ENCODE measurements at places on chromosomes 5 and 9.

DNA sequence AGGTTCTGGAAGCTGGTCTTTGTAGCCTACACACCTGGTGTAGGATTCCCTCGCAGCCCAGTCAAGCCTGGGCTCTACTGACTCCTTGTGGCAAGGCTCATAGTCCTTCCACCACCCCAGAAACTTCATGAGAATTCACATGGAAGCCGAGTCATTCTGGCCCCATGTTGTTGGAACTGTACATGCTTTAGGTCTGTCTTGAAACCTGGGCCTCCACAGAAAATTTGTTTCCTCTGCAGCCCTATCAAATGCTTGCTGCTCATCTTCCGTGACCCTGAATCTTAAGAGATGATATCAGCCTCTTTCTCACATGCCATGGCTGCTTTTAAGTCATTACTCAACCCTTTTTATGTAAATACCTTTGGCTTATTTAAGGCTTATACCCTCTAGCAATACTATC lies 113.4 kb upstream of the GRHPR start:
- no peak for DNase-seq

DNA sequence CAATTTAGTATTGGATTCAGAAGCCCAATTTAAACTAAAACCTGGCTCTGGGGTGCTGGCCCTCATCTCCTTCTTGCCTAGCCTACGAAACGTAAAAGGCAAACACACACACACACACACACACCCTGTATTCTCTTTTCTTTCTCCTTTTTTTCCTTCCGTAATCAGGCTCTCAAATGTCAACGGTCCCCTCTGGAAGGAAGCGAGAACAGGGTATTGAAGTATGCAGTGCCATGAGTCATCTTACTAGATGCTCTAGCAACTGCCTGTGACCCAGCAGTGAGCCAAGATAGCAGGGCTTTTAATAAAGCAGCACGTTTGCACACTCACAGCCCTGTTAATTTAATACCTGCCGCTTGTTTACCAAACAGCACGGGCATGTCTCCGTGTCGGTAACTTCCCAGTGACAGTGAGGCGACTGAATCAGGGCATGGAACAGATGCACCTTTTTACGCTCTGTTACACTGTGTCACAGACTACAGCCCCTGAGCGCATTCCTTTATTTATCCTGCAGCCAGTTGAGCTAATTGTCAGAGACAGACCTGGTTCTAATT lies 243.8 kb downstream of the BNC2 start:
- DNase-seq = peak; percentile 9

- DNase-seq = no peak
These were observed 38.0 kb downstream of the TGFBI start for GRCh38 chr5:136066661-136067271.

- DNase-seq = no peak
These were observed 454 bp downstream of the NELFB start for GRCh38 chr9:137255448-137256114.

DNA sequence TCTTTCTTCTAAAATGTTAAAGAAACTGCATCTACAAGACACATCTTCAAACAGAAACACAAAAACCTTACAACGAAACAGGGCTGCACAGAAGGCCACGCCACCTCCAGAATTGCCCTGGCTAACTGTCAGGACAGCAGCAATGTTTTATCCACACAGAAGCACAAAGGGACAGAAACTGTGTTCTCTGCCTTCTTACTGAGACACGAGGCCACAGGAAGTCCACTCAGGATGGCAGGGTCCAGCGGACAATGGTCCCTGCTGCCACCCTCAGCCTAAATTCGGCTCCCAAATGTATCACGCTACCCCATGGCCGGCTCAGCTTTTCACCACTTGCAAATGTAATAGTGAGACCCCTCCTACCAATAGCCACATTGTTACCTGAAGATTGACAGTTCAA lies 159.8 kb upstream of the PHYKPL start:
- DNase-seq = no peak

DNA sequence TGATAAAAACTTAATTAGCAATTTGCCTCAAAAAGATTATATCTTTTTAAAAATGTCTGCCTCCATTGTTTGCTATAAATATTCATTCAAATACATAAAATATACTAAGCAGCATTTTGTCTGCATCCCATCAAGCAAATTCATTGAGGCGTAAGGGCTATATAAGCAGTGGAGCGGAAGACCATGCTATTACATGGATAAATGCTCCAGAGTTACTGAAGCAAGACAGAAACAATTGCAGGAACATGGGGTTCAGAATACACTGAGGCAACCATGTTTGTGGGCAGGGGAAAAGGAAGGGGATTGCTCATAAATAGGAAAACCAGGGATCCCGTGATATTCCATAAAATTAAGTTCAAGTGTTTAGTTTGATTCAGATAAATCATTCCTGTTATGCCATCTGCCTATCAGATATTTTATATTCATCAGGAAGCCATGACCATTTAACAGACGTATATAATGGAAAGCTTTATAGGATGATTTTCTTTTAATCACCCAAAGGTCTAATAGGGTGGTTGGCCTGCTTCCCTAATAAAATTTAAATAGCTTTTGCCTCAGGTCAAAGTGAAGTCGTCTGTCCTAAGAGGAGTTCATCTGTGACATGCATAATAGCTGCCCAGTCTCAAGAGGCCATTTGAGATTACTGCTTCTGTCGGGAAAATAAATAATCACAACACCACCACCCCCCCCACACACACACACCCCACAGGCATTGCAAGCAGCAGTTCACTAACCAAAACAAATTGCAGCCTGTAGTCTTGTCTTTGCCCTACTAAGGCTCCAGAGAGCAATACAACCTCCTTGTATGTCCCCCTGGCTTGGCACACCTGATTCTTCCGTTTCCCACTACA lies 105.2 kb downstream of the RASEF start:
- DNase-seq = no peak

GRCh38 chr9:84371737-84372136 lies 31.2 kb upstream of the SLC28A3 start:
- DNase-seq = no peak

All from SHP77 treated with DMSO at 0.1 percent for 48 hours (cell line).